ENCODE measurements at places on chromosomes 3 and 15.

DNA sequence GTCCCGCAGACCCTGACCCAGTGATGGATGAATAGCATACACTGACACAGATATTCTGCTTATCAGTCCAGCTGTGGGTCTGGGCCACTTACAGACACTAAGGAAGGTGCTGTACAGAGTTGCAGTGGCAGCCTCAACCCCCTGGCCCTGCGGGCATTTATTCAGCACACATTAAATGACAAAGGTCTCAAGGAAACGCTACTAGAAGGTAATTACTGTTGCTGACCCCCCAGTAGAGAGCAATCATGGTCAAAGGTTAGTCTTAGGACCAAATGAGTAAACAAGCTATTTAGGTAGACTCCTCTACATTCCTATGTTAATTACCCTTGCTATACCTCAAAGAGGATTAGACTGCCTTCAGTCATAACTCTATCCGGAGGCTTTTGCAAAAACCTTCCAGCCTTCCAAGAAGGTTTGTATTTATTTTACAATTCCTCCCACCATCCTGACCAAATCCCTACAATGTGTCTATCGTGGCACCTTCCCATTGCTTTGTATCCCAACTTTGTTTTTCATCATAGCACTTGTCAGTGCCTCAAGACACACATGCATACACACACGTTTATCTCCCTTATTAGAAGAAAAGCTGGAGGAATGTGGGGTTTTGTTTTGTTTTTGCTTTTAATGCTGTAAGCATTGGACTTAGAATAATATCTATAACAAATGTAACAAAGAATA is 227.9 kb downstream of the PYDC2 start:
- no peak for DNase-seq

GRCh38 chr3:136409549-136409948 is 159.4 kb downstream of the PCCB start:
- no peak for DNase-seq

DNA sequence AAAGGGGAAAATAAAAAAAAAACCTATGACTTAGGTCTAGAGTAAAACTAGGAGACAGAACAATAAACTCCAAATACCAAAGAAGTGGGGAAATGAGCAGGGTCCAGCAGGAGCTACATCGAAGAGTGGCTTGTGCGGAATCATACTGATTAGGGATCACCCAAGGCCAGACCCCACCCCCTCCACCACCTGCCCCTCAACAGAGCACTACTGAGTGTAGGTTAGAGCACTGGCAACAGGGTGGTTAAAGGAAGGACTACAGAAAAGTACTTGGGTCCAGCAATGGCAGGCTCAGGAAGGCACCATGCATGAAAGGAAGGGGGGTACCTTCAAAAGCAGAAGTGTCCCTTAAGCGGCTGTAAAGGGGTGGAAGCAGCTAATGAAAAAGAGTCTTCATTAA is 96.2 kb downstream of the UBE3A start:
- no peak for DNase-seq

DNA sequence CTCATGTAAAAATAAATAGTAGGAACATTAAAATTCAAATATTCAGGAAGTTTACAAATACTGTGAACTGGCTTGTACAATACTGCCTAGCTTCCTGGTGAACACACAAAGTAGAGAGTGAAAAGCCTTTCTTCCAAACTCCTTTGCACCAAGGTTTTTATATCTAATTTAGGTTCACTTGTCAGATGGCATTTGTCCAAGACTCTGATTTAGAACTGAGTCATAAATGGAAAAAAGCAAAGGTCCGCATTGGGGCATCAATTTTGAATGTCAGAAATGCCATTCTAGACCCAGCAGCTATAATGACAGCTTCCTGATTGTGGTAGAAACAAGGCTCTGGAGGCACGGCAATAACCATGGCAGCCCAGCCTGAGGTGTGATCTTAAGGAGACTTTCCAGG is 160.7 kb downstream of the PDE8A start:
- no peak for DNase-seq

DNA sequence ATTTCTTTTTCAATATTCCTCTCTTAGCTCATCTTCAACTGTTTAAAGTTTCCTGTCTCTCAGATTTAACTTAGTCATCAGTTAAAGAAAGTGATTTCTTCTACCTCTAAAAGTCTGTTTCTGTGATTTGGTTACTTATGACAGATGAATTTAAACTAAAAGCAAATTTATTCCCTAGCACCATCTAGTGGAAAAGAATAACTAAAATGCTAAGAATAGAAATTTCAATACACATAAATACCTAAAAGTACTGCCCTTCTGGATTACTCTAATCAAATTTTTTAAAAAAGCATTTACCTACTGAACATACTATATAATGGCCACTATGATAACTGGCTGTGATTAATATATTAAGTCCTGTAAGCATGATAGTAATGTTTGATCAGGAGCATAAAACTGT is 14.0 kb upstream of the ZCWPW2 start:
- no peak for DNase-seq

GRCh38 chr3:149732234-149732633 is 20.1 kb downstream of the COMMD2 start:
- DNase-seq = no peak

Data from stimulated activated CD8-positive, alpha-beta memory T cell treated with anti-CD3 and anti-CD28 coated beads, Interleukin-7, amount 100 ng/mL, for 1 hour (primary cell).